Stimulated activated CD8-positive, alpha-beta memory T cell treated with anti-CD3 and anti-CD28 coated beads, Interleukin-4, amount 100 ng/mL, for 4 hours (primary cell): ENCODE measurements at places on chromosomes 4 and X.

DNA sequence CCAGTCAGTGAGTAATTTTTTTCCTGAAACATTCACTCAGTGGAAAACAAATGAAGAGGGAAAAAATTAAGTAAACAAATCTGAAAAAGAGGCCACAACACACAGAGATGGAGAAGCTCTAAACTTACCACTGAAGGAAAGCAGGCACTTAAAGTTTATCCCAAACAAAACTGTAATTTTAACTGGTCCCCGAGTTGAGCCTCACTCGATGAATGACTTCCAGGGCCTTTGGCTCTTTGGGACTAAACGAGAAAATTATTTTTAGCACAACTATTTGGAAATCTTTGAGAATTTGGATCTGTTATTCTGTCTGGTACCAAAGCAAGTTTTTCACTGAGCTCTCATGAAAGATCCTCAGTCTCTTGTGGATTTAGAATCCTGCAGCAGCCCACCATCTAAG, at the start of gene C1QTNF7:
C1QTNF7 (plus strand) TSS at position 333 of the 400 bp plus-strand sequence. CDS start 7,711 bp downstream, outside the sequence.
- no peak for DNase-seq

DNA sequence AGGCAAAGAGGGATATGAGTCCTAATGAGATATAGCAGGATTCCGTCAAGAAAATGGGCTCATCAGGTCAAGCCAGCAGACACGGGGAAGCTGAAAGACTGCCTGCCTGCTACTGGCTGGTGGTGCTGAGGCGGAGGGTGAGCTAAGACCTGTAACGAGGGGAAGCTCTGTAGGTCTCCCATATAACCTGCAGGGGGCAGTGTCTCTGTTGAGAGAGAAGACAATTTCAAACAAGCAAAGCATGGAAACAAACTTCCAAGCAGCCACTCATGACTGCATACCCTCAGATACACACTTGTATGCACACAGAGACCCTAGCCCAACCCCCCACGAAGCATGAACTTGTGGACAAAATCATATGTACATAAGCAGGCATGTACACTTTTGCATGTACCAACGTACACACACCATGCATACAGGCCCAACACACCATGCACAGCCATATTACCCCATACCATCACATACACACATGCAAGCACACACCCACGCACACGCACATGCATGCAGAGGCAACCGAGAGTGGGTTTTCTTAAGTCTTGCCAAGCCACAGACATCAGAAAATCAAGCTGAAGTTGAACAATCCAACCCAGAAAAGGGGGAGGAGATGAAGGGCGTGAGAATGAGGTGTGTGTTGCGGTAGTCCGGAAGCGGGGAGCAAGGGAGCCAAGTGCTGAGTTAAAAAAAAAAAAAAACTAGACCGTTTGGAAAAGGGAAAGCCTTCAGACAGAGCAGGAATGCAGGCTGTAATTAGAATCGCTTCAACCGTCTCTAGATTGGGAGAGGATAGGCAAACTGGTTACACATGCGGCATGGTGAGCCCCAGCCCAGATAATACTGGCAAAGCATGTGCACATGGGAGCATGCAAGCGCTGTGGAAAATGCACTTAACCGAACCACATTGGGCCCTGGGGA, 71.0 kb downstream of the PJA1 start:
- no peak for DNase-seq

DNA sequence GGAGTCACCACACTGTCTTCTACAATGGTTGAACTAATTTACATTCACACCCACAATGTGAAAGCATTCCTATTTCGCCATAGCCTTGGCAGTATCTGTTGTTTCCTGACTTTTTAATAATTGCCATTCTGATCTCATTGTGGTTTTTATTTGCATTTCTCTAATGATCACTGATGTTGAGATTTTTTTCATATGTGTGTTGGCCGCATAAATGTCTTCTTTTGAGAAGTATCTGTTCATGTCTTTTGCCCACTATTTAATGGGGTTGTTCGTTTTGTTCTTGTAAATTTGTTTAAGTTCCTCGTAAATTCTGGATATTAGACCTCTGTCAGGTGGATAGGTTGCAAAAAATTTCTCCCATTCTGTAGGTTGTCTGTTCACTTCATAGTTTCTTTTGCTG, 519.1 kb downstream of the STPG2 start:
- no peak for DNase-seq

GRCh38 chrX:46575586-46575985, 2.0 kb downstream of the CHST7 start:
- DNase-seq, result no peak

GRCh38 chrX:97846718-97847237, 963.1 kb downstream of the RPA4 start:
- DNase-seq, result no peak

GRCh38 chr4:182150645-182151044, 92.6 kb upstream of the TENM3 start:
- DNase-seq, result no peak

DNA sequence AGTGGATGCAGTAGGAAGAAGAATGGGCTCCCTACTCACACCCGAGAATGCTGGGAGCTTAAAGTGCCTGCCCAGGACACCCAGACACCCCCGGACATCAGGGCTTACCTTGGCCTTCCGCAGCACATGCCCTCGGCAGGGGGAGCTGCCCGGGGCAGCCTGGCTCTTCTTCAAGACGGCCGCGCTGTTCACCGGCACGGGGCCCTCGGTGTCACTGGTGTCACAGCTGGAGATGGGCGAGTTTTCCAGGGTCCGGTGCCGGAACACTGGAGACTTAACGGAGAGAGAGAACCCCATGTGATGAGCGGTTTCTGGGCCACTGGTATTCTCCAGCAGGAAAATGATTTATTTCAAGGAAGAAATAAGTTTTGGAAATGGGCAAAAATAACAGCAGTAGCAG, 170.9 kb downstream of the AFAP1 start:
- DNase-seq, result no peak

- no peak for DNase-seq
Measured at GRCh38 chr4:20646287-20646686, 54.0 kb upstream of the PACRGL start.

- no peak for DNase-seq
Measured at GRCh38 chr4:57064120-57064519, 46.1 kb downstream of the IGFBP7 start.

GRCh38 chrX:37083880-37084279, 75.7 kb downstream of the FAM47C start:
- DNase-seq, result no peak

DNA sequence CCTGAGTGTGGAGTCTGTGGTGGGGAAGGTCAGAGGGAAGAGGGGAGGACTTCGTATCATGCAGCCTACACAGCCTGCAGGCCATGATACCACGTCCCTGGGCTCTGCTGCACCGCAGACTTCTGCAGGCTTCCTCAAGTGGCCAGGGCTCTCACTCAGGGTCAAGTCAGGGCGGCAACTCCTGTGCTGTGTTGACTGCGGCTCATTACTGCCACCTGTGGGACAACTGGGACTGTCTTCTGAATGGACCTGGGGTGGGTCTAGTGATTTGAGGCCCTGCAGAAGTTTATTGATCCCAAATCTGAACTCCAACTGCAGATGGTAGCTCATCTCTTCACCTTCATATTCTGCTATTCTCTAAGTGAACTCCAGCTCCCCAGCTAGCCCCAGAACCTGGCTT, 167.1 kb downstream of the NSUN7 start:
- no peak for DNase-seq

- no peak for DNase-seq
Measured at GRCh38 chr4:7861440-7861881, 78.2 kb downstream of the AFAP1 start.

DNA sequence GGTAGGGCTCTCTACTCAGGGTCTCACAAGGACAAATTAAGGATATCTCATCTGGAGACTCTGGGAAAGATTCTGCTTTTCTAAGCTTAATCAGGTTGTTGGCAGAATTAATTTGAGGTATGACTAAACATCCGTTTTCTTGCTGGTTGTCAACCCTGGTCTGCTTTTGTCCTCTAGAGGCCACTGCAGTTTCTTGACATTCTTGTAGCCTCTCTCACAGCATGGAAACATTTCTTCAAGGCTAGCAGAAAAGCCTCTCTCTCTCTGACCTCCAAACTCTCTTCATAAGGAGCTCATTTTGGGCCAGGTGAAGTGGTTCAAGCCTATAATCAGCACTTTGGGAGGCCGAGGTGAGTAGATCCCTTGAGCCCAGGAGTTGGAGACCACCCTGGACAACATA, 749.5 kb upstream of the PCDH7 start:
- no peak for DNase-seq

DNA sequence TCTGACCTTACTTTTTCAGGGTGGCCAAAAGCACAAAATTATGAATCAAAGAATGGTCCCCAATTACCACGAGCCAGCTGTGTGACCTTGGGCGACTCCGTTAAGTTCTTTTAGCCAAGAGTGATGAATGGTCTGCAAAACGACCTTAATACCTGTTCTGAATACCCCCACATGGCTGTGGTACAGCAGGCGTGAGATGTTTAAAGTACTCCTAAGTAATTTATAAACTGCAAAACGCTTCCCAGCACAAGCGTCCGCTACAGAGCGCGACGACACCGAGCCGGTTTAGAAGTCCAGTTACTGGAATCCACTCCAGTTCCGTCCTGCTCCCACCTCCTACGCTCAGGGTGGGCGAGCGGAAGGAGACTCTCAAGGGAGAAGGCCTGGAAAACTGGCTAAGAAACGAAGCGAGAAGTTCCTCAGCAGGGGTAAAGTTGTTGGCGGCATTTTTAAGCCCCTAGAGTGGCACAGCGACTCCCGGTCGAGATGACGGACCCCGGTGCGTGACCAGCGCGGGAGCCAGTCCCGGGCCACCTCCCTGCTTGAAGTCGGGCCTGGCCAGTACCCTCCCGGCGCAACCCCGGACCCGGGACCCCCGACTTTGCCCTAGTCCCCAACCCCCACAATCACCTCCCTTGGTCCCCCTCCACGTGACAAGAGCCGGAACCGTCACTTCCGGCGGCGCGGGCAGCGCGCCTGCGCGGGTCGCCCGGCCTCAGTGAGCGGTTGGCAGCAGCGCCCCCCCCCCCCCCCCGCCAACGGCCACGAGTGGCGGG, 659 bp upstream of the BMP2K start:
- peak; percentile 76 for DNase-seq

- no peak for DNase-seq
Measured at GRCh38 chrX:119981286-119982070, 37.9 kb upstream of the NKAP start.

- DNase-seq, result no peak
Measured at GRCh38 chr4:167020410-167020809, 213.9 kb downstream of the SPOCK3 start.

DNA sequence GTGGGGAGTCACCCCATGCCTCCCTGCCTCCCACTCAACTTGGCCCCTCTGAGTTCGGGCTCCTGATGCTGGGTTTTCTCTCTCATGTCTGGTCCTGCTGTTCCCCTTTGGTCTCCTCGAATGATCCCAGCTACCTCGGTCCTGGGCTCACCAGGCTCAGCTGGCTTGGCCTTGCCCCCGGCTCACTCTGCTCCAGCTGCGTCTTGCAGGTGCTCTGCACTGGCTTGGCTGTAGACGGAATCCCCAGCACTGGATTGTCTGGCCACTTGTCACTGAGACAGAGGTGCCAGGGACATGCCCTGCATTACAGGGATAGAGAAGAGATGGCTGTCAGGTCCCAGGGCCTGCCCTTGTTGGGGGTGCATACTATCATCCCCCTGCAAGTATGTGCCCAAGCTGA, 41.6 kb upstream of the NYX start:
- no peak for DNase-seq

DNA sequence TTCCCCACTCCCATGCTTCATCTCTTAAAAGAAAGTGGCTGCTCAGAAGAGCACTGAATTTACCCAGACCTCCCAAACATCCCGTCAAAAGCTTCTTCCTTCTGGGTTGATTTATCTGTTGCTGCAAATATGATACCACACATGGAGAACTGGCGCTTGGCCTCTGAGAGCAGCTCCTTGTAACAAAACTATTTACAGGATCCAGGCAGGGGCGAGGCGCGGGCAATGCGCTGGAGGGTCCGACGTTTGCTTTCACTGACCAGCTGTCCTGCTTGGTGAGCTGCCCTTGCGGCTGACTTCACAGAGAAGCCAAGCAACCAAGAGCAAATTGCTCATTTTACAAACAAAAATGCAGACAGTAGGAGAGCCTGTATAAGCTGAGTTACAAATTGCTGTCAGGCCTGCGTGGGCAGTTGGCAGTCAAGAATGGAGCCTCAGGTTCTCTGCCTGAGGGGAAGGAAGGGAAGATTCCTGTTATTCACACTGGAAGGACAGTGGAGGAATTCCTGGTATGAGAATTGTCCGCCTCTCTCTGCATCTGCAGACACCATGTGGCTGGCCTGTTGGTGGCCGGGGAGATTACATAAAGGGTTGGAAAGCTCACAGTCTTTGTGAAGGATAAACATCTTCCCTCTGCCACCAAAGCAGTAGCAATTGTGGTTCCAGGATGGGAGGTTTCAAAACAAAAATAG, 192.2 kb upstream of the LEF1 start:
- DNase-seq, result no peak

- DNase-seq, result no peak
Measured at GRCh38 chr4:41594432-41594831, 56.5 kb downstream of the LIMCH1 start.

GRCh38 chr4:47801481-47802002, 36.3 kb downstream of the CORIN start:
- DNase-seq, result no peak

GRCh38 chrX:68927178-68927577, 98.4 kb downstream of the EFNB1 start:
- no peak for DNase-seq

GRCh38 chr4:176443117-176443516, 123.4 kb downstream of the SPCS3 start:
- DNase-seq, result no peak

DNA sequence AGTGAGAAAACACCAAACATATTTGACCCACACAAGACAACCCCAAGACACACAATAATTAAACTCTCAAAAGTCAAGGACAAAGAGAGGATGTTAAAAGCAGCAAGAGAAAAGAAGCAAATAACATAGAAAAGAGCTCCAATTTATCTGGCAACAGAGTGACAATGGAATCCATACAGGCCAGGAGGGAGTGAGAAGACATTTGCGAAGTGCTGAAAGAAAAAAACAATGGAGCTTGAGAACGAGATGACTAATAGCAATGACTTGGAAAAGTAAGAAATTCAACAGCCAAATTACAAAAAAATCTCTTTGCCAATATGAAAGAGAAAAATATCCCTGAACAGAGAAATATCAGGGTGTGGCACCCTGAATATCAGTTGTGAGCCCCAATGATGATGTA, 61.6 kb downstream of the MAD2L1 start:
- DNase-seq, result no peak

DNA sequence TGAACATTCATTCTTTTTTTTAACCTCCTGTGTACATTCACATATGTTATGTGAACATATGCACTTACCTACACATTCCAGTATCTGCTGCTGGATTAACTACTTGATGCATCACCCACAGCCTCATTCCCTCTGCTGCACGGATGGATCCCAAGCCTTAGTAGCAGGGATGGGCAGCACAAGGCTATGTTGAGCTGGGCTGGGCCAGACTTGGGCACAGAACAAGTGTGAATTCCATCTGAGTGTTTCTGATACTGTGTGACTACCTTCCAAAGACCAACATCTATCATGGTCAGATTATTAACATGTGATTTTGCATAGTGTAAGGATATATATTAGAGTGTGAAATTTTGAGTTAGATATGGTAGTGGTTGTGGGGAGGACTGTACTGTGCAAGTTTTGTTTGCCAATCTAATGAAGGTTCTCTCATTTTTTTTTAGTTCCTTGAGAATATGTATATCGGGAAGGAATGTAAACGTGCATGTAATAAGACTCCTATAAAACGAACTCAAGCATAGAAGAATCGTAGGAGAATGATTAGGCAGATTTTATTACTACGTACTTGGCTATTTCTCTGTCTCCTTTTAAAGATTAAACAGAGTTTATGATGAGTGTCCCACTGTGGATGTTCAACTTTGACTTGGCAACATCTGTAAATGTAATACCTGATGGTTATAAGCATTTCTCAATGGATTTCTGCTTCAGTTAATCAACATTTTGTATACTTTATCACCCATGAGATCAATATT, 23.4 kb upstream of the STBD1 start:
- DNase-seq, result no peak
